ENCODE measurements at places on chromosomes 4 and X.

- peak; percentile 10 for DNase-seq
Observed at GRCh38 chr4:102825261-102826091, 1.9 kb downstream of the UBE2D3 start.

DNA sequence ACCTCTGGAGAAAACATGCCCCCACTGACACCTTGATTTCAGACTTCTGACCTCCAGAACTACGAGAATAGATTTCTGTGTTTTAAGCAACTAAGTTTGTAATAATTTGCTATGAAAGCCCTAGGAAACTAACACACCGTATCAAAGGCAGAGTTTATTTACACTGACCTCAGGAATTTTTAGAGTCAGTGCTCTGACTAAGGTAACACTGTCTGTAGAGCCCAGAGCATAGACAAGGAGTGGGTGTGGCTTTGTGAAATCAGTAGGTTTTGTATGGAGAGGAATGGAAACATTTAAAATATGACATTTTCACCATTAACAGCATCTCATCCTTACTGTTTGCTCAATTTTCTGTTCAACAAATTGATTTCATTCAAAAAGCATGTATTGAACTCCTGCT is 764.4 kb upstream of the PCDH10 start:
- DNase-seq: no peak

DNA sequence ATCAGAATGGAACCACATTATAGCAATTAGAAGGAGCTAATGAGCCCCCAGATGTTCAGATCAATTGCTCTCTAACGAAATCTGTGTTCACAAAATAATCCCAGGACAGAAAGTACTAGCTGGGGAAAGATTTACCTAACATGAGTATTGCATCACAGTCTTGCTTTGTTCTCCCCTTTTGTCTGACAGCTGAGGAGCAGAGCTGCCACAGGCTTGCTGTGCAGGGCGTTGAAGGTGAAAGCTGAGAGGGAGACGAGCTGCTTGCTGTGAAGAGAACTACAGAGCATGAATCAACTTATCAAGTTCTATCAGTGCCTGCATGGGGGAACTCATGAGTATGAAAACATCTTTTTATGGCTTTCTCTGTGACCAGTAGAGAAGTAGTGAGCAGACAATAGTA is 441.2 kb downstream of the CENPC start:
- no peak for DNase-seq

GRCh38 chrX:111847491-111848133 is 28.4 kb upstream of the TRPC5OS start:
- DNase-seq: no peak

DNA sequence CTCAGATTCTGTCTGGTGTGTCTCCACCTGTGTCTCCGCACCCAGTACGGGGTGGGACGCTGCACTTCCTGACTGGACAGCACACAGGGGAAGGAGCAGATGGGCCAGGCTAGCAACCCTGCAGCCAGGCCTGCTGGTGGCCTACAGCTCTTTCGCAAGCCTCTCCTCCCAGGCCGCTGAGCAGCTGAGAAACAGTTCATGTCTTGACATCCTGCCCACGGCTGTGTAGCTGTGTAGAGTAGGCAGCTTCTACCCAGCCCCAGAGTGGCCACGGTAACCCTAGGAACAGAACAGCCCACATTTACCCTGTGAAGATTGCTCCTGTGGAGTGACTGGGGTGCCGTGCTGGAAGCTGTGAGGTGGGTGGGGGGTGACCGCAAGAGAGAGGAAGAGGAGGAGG is 38.9 kb downstream of the CCNQ start:
- no peak for DNase-seq

DNA sequence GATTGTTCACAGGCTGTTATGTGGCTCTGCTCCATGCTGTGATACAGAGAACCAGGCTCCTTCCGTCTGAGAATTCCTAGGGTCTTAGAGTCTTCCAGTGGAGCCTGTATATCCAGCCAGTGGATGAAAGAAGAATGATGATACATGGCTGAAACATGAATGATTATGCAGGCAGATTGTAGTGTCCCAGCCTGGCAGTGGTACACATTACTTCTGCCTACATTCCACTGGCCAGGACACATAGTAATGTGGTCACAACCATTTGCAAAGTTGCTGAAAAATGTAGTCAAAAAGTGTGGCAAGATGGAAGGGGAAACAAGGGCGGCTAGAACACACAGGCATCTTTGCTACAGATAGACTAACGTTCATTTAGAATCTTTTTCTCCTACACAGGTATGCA is 4.5 kb upstream of the GBA3 start:
- DNase-seq: no peak

GRCh38 chrX:44093431-44093830 is 120.2 kb upstream of the NDP start:
- DNase-seq: no peak

DNA sequence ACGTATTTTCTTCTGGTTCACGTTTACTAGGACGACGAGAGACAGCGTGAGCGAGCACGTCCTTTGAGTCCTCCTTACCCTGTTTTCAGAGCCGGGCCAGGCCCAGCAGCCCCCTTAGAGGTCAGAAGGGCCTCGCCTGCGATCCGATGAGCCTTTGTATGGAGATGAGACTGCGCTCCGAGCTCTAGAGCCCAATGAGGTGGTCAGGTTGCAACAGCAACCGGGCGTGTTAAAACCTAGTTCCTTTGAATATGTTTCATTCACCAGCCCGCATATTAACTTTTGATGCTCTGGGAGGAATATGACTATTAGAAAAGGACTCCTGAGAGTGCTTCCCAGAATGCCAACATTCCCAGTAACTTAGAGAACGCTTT is 55.6 kb upstream of the TADA2B start:
- no peak for DNase-seq

- no peak for DNase-seq
Observed at GRCh38 chr4:823176-823760, 2.7 kb downstream of the CPLX1 start.

DNA sequence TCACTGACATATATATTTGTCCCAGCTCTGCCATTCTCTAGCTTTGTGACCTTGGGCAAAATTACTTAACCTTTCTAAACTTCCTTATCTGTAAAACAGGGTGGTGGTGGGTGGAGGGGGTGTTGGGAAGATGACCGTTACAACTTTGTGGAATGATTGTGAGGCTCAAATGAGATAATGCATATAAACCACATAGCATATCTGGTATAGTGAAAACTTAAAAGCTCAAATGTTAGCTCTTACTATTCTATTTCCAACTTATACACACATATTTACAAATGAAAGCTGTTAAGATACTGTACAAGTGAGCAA is 52.9 kb upstream of the HPRT1 start:
- no peak for DNase-seq

DNA sequence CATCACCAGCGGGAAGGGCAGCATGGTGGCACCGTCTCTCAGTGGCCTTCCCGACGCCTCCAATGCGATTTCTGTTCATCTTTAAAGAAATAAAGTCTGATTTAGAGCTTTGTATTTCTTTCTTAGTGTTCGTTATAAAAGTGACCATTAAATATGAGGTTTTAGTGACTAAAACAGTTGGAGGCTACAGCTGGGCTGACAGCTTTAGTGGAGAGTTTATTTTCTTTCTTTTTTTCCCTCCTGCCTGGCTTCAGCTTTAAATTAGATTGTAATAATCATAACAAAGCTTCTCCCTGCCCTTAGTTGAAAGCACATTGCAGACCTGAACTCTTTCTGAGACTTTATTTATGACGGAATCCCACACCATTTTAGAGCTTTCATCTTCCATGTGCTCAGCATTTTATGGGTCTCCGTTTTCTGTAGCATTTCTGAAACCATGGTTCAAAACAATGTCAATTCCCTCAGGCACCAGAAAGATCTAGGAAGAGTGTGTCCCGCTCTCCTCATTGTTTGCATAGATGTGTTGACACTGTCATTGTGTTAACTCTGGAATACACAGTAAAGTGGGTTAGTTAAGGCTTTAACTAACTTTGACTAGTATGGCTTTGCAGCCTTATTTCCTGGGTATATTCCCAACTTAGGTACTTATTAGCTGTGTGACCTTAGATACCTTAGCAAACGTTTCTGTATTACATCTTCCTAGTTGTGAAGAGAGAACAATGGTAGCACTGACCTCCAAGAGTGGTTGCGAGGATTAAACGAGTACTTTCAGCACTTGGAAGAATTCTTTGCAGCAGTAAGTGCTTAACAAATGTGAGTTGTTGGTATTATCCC is 97.4 kb upstream of the PGRMC2 start:
- no peak for DNase-seq

DNA sequence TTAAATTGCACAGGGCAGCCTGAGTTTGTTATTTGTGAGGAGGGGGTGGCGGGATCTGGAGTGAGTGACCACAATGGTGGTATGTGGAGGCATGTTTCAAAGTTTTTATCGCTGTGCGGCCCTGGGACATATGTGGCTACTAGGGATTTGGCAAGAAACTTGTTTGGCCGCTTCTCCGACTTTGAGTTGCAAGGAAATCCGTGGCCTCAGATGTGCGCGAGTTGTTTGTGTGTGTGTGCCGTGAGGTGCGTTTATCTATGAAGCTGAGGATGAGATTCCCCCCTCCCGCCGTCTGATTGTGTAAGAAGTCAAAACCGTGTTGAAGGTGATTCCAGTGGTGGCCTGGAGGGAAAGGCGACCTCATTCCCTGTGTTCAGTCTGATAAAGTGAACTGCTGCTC is 1.4 kb downstream of the JADE3 start:
- no peak for DNase-seq

GRCh38 chr4:66331761-66332160 is 661.5 kb upstream of the EPHA5 start:
- DNase-seq: no peak

DNA sequence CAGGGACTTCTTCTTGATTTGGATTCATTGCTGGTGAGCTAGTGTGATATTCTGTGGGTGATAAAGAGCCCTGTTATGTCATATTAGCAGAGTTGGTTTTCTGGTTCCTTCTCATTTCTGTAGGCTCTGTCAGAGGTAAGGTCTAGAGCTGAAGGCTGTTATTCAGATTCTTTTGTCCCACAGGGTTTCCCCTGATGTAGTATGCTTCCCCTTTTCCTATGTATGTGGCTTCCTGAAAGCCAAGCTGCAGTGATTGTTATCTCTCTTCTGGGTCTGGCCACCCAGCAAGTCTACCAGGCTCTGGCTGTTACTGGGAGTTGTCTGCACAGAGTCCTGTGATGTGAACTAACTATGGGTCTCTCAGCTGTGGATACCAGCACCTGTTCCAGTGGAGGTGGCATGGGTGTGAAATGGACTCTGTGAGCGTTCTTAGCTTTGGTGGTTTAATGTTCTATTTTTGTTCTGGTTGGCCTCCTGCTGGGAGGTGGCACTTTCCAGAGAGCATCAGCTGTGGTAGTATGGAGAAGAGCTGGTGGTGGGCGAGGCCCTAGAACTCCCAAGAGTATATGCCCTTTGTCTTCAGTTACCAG is 373.7 kb downstream of the AR start:
- DNase-seq: no peak

DNA sequence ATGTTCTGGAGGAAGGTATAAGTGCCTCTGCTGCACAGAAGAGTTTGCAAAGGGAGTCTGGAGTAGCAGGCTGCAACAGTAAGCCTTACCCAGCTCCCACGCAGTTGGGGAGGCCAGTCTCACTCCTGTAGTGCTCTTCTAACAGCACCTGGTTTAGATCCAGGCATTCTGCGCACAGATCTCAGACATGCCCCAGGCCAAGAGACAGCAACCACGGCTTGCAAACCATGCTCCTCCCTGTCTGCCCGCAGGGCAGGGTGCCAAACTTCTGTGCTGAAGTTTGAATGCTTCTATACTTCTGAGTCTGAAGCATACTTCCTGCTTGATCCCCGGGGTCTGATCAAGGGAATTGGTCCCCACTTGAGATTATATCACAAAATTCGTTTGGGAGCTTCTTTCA is 106.3 kb downstream of the LINC00632 start:
- DNase-seq: no peak

- no peak for DNase-seq
Observed at GRCh38 chr4:75340561-75340960, 173.6 kb downstream of the RCHY1 start.

- DNase-seq: no peak
Observed at GRCh38 chr4:10204401-10205058, 87.9 kb upstream of the WDR1 start.

- DNase-seq: no peak
Observed at GRCh38 chr4:149885896-149886295, 70.3 kb upstream of the IQCM start.

DNA sequence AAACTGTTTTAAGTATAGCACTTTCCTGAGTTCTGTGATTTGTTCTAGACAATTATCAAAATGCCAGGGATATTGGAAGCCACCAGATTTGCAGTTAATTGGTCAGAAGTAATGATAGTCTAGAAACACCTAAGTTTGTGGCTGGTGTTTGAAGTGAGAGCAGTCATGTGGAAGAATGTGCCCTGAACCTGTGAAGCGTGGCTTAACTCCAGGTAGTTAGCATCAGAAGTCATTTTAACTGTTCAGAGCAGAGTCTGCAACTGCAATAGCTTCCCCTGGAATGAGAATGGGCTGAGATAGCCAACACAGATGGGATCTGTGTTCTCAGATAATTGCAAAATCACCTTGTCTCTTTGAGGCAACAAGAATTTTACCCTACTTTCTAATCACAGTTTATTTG is 255.1 kb upstream of the GK2 start:
- no peak for DNase-seq

- no peak for DNase-seq
Observed at GRCh38 chr4:71498002-71498401, 159.2 kb downstream of the SLC4A4 start.

DNA sequence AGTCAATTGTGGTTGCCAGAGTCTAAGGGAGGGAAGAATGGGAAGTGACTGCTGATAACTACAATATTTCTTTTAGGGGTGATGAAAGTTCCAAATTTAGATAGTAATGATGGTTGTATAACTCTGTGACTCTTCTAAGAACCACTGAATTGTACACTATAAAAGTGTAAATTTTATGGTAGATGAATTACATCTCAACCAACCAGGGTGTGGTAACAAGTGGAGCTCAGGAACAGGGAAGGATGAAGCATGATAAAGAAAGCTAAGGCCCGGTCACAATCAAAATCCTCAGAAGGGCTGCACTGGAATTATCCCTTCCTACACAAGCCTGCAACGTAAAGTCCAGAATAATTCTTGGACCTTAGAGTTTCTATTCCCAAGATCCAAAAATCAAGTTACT is 143.2 kb downstream of the PPARGC1A start:
- no peak for DNase-seq

DNA sequence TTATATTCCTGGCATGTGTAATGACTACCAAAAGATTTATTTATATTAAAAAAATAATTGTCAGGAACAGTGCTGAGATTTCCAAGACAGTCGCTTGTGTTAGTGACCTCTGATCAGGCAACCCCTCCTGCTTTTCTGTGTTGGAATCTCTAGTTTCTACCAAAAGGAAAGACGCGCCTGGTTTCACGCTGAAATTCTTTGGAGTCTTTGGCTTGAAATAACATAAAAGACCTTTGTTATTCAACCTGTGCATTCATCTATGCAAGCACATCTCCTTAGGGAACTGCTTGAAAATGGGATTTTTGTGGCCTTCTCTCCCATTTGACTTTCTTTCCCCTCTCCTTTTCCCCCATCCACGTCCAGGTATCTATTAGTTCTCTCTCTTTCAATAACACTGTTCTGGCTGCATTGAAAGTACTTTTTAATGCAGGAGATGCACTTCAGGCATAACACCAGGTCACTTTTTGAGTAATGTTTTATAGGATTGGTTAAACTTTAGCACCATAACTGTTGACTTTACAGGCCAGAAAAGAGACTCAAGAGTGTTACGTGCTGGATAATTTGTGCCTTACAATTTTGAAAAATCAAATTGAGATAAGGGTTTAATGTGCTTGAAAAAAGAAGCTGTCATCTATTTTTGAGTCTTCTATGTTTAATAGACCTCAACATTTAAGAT is 172.7 kb downstream of the GPAT3 start:
- DNase-seq: no peak

GRCh38 chrX:5733501-5733900 is 495.2 kb downstream of the NLGN4X start:
- no peak for DNase-seq

Data from NCI-H1694 (cell line).